CD4-positive, alpha-beta T cell treated with Interleukin-1 beta for 1 hour (primary cell): ENCODE measurements at places on chromosomes 6 and 20.

- DNase-seq = no peak
Observed at GRCh38 chr20:36391456-36391855, 85.3 kb downstream of the DLGAP4 start.

DNA sequence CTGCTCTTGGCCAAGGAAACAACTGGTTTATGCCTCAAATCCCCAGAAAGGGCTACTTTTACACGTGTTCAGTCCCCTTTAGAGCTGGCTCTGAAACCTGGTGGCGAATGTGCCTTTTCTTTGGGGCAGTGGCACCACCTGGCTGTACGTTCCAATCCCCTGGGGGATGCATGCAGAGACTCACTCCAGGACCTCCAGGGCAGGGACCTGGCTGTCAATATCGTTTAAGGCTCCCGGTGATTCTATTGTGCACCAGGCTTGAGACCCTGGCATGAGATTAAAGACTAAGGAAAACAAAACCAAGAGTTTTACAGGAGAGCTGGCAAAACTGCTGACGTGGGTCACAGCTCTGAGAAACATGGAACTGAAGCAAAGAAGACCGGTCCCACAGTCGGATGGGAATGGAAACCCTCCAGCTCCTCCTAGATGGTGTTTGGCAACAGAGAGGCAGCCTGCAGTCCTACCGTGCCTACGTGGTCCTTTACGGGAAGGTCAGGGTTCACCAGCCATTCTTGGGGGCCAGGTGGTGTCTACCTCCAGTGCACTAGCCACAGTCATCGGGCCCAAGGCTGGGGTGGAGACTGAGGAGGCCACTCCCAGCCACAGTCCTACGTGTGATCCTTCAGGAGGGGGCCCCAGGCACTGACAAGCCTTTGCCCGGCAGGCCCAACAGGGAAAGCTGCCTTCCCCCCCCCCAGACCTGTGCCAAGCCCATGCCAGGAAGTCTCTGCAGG is 203.3 kb upstream of the CST7 start:
- DNase-seq = no peak

DNA sequence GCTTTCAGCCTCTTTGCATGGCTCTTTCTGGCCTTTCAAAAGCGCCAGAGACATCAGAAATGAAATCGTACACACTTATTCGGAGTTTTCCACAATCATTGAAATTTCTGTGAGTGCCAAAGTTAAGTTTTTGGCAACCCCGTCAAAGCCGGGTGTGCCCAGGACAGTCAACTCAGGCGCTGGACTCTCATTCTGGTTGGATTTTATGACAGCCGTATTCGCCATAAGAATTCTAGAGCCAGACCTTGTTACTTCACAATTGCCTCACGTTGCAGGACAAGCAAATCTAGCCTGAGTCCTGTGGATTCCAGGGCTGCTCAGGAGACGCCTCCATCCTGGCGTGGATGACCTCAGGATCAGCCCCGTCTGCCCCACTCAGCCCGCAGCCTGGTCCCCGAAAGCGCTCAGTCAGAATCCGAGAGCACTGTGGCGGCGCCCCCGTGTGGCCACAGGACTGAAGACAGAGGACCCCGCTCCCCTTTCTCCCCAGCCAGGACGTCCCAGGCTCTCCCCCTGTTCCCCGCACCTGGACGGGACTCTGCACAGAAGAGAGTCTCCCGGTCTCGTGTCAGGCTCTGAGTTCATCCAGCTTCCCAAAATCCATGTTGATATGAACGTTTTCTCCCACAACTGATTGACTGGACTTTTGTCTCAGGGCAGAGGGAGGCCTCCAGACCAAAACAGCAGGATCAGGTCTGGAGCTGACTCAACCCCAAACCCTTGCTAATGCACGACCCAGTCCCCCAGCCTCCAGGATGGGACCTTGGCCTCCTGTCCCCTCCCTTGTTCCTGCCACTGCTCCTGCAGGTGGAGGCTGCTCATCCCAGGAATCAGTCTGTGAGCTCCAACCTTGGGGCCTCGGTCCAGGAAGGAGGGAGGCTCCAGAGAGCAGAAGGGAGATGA is 38.2 kb downstream of the MICA start:
- DNase-seq = peak; percentile 81

GRCh38 chr6:160315310-160315709 is 32.9 kb upstream of the SLC22A3 start:
- DNase-seq = no peak

- no peak for DNase-seq
Observed at GRCh38 chr6:155039618-155040017, 44.5 kb downstream of the TIAM2 start.

DNA sequence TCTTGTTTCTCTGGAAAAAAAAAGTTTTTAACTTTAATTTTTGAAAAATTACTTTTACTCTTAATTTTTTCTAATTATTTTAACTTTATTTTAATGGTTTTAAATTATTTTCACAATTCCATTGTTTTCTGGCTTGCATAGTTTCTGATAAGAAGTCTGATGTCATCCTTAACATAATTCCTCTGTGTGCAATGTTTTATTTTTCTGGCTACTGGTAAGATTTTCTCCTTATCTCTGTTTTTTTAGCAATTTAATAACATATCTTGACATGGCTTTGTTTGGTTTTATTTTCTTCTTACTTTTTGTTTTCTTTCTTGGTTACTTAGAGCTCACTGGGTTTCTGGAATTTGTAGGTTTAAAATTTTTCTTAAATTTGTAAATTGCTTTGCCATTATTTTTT is 114.8 kb downstream of the TBXT start:
- DNase-seq = no peak

GRCh38 chr20:62025832-62026563 is 39.7 kb downstream of the TAF4 start:
- peak; percentile 11 for DNase-seq

DNA sequence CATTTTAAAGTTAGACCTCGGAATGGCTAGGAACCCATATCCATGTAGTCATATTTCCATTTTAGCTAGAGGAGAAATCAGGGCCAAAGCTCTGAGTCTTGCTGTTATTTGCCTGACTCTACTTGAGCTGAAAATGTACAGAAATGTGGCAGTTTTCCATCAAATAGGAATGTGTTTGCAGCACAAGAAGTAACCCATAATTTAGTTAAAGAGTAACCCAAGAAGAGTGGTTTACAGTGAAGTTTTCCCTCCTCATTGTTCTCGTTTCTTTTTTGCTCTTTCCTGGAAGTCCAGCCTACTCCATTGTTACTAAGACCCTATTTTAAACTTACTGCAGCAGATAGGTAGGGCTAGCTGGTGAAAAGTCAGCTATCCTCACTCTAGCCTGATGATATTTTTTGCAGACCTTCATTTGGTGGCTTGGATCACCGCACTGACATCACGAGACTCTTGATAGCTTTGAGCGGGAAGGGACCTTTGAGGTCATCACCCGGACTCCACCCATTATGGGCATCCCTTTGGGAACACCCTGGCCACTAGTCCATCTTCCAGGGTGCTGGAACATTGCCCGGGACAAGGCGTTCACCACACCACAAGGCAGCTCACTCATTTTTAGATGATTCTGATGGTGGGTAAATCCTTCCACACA is 28.0 kb upstream of the ADGRF5 start:
- DNase-seq = no peak

DNA sequence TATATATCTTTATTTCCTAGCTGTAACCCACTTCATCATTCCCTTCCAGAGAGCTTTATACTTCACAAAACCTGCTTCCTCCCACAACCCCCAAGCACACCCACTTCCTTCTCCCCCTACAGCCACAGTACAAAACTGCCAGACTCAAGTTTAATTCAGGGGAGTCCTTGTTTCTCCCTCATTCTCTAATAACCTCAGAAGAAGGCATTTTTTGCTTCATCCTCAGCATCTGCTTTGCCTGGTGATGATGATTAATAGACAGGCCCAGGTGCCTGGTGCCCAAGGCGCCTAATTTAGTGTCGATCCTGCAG is 414.3 kb downstream of the KIF16B start:
- DNase-seq = no peak

GRCh38 chr6:117840541-117840983 is 66.5 kb upstream of the SLC35F1 start:
- DNase-seq = no peak

DNA sequence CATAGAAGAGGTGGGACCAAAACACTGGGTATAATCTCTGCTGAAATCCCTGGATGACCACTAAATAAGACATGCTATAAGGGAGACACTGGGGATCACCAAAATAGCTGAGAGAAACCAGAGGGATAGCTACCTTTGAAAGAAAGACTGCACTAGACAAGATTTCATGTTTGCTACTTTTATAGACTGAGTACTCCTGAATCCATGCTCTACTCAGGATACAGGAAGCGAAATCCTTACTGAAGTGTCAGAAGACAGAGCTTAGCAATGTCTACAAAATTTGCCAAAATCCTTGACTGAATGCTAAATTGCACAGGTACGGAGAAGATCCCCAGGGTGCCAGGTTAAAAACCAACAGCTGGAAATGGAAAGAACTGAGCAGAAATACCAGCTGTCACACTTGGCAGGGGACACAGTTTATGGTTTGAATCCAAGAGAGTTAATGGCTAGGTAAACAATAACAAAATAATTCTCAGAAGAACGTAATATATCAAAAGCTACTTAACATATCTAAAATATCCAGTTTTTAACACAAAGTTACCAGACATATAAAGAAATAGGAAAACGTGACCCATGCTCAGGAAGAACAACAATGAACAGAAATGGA is 125.4 kb downstream of the MAN1A1 start:
- DNase-seq = no peak

DNA sequence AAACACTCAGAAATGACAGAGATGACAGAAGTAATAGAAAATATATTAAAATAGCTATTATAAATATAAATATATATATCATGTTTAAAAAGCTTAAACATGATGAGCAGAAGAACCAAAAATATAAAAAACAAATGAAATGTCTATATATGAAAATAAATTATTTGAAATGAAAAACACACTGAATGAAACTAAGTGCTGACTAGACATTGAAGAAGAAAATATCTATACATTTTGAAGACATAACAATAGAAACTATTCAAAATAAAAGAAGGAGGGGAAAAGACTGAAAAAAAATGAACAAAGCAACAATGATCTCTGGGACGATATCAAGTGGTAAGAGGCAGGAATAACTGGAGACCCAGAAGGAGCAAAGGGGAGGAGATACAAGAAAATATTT is 76.8 kb downstream of the RNASET2 start:
- no peak for DNase-seq

GRCh38 chr6:20640181-20640580 is 105.9 kb downstream of the CDKAL1 start:
- no peak for DNase-seq

- DNase-seq = no peak
Observed at GRCh38 chr6:56040223-56040622, 164.8 kb upstream of the BMP5 start.

- no peak for DNase-seq
Observed at GRCh38 chr20:24698706-24699206, 229.3 kb downstream of the SYNDIG1 start.

GRCh38 chr6:137284811-137285110 is 65.6 kb upstream of the IFNGR1 start:
- DNase-seq = no peak

GRCh38 chr6:33699739-33700138 is 11.8 kb downstream of the UQCC2 start:
- no peak for DNase-seq

DNA sequence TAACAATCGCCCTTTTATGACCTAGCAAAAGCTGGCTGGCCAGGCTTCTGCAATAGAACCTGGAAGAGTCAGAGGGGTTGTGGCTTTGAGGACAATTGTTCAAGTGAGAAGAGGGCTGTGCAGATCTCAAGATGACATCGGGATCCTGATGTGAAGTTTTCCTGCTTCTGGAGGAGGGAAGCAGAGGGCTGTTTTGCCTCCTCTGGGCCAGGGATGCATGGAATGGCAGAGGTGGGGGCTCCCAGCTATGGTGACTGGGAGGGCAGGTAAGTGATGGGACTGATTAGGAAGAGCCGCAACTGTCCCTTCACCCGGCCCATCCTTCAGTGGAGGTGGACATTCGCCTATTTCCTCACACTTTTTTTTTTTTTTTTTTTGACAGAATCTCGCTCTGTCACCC is 43.4 kb upstream of the BLCAP start:
- no peak for DNase-seq

- DNase-seq = peak; percentile 65
Observed at GRCh38 chr6:129730477-129731165, 20.6 kb upstream of the ARHGAP18 start.

DNA sequence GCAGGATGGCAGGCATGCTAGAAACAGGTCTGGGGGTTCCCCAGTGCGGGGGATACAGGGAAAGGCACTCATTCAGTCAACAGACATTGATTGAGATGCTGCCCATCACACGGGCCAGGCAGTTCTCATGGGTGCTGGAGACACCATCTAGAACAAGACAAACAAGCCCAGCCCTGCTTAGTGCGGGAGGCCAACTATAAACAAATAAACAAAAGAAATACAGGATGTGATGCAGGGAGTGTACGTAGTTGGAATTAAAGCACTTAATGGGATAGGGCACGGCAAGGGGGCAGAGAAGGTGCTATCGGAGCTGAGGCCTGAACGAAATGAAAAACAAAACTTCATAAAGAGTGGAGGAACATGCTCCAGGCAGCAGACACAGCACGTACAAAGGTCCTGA is 169.3 kb downstream of the PREX1 start:
- no peak for DNase-seq

GRCh38 chr6:16985513-16986284 is 116.2 kb upstream of the STMND1 start:
- no peak for DNase-seq

- DNase-seq = no peak
Observed at GRCh38 chr20:58441723-58442122, 52.7 kb downstream of the VAPB start.

DNA sequence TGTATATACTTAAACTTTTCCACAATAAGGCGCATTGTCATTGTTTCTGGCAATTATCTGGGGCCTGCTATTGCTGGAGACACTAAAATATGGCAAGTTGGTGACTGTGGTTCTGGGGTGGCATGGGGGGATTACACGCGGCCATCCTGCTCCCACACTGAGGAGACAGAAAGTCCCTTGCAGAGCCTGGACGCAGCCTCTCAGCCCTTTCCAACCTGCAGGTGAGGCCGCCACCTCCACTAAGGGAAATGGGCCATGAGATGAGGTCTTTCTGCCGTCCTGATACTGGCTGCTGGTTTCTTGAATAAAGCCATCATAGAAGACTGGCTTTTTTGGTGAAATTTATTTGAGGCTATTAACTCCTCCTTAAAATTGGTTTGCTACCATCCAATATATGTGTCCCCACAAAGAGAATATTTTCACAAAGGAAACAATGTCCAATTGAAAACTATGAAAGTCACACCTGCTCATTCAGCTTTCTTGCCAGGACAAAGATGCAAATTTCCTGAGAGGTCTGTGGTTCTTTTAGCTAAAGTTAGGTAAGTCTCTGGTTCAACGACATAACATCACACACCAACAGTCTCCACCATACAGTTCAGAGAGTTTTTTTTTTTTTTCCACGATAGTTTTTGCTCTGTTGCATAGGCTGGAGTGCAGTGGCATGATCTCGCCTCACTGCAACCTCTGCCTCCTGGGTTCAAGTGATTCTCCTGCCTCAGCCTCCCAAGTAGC is 13.0 kb downstream of the TXNDC5 start:
- DNase-seq = no peak

DNA sequence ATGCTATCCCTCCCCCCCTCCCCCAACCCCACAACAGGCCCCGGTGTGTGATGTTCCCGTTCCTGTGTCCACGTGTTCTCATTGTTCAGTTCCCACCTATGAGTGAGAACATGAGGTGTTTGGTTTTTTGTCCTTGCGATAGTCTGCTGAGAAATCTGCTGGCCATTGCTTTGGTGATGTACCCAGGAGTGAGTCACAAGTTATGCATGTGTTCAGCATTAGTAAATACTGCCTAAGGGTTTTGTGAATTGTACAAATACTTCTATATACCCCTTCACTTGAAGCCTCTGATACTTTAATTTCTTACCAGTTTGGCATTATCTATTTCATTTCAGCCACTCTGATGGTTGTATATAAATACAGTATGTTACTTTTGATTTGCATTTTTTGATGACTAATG is 711.3 kb upstream of the GJE1 start:
- no peak for DNase-seq
